ENCODE measurements at places on chromosomes 6 and 20.

- DNase-seq = no peak
Observed at GRCh38 chr20:60053125-60053817, 95.0 kb downstream of the CDH26 start.

DNA sequence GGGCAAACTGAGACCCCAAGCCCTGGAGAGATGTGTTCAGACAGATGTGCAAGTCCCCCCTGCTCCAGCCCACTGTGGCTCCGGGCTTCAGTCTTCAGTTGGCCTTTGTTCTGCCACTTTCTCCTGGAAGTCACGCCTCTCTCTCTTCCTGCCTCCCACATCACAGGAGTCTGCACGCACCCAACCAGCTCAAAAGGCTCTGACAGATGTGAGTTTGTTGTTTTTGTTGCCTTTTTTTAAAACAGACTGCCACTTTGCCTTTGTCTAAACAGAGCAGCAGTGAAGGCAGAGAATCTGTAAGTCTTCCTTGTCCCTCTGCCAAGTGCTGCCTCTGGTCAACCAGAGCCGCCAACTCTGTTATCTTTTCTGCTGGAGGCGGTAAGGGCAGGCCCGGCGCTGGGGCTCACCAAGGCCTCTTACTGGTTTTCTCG lies 149.7 kb downstream of the TFAP2C start:
- no peak for DNase-seq

DNA sequence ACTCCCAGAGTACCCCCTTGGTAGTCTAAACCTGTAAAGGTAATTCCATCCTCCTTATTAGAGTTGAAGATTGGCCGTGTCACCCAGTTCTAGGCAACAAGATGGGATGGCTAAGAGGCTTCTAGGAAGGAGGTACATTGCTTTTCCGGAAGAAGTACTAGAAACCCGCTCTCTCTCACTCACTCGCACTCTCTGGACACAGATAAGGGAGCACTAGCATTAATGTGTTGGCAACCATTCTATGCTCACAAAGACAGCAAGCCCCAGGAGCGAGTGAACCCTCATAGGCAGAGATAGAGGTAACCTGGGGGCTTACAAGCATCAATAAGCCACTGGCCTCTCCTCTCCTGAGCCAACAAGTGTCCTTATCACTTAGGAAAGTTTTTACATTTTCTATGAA lies 503.2 kb upstream of the JARID2 start:
- no peak for DNase-seq

- DNase-seq = no peak
Observed at GRCh38 chr6:152552616-152553209, 84.4 kb downstream of the SYNE1 start.

DNA sequence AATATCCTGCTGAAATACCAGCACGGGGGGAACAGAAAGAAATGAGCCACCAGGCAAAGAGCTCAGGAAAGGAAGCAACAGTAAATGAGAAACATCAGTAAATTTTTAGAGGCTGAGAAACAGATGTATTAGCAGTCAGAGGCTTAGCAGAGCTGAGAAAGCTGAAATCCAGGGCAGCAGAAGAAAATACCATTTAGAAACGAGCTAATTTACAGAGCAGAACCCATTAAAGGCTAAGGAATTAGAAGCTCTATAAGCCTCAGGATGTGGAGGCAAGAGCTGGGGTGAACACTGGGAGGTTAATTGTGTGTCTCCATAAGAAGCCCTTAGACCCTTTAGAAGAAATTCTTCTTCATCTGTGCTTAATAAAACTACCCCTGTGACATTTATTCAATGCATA lies 178.6 kb upstream of the RGS17 start:
- no peak for DNase-seq

DNA sequence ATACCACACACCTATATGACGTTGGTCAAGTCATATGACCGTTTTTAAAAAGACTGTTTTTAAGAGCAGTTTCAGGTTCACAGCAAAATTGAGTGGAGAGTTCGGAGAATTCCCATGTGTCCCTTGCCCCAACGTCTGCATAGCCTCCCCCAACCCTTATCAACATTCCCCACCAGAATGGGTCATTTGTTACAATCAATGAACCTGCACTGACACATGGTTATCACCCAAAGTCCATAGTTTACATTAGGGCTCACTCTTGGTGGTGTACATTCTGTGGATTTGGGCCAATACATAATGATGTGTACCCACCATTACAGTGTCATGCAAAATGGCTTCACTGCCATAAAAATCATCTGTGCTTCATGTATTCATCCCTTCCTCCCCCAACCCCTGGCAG lies 52.0 kb downstream of the ZBTB2 start:
- no peak for DNase-seq

- no peak for DNase-seq
Observed at GRCh38 chr20:23212011-23212410, 125.9 kb upstream of the CD93 start.

DNA sequence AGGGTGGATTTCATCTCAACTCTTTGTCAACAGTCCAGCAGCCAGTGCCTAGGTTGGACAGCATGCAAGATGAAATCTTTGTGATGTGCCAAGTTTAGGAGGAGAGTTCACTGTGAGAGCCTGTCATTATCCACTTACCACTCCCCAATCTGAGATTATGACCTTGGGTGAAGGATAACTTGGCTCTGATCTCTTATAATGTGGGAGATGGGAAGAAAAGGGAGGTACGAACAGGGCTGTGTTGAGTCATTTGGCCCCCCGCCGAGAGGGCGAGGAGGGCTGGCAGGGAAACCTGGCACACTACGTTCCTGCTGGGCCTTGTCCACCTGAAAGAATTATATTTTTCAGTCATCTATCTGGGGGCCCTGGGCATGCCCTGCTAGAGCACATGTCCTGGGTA lies 35.8 kb downstream of the LAMA4 start:
- no peak for DNase-seq

GRCh38 chr20:54263116-54263690 lies 55.3 kb downstream of the PFDN4 start:
- no peak for DNase-seq

- DNase-seq = no peak
Observed at GRCh38 chr6:147136057-147136456, 68.2 kb upstream of the STXBP5 start.

DNA sequence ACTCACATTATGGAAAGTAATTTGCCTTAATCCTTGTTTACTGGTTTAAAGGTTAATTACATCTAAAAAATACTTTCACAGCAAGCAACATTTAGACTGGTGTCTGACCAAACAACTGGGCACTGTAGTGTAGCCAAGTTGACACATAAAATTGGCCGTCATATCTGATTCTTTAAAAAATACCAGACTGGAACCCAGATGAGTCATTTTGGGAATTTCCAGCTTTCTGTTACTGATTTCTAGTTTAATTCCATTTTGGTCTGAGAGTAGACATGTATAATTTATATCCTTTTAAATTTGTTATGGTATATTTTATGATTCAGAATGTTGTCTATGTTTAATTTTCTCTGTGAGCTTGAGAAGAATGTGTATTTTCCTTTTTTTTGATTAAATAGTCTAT lies 44.1 kb downstream of the SCP2D1 start:
- DNase-seq = no peak

DNA sequence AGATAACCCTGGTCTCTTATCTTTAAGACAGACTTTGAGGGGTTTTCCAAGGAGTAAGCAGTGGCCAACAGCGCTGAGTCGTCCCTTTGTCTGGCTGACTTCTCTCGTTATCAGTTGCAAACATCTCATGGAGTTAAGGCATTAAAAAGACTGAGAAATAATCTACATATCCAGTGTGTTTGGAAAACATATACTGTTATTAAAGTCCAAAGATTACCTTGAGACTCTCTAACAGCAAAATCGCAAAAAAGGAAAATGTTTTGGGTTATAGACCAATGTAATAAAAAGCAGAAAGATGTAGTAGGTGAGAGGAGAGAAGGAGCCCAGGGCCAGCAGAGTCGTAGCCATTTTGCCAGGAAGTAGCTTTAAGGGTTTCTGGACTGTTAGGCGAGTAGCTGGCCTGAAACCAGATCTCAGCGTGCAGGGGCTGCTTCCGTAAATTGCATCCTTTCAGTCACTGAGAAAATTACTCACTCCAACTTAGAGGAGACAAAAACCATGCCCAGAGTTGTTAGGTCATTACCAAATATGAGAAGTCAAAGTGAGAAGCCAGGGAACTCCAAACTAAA lies 24.6 kb downstream of the MYLK4 start:
- DNase-seq = no peak

DNA sequence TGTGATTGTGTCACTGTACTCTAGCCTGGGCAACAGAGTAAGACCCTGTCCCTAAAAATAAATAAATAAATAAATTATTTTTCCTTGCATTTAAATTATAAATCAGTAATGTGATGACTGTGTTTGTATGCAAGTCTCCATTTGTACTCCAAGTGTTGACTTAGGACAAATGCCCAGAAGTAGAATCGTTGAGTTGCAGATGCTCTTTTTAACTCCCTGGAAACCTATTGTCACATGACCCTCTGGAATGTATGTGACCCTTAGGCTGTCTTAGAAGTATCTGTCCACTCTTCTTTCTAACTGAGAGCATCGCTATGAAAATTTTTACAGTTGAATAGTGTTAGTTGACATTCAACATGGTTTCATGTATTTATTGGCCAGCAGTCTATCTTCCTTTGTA lies 18.8 kb downstream of the OR2A4 start:
- no peak for DNase-seq

DNA sequence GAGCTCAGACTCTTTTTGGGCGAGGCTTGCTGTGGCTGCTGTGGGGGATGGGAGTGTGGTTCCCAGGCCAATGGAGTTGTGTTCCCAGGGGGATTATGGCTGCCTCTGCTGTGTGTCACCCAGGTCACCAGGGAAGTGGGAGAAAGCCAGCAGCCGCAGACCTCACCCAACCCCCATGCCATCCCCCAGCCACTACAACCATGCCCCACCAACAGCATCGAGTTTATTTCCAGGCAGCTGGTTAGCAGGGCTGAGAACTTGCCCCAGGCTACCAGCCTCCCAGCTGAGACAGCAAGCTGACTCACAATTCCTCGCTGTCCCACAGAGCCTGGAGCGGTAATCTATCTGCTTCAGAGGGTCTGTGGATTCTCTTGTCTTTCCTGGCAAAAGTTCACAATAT lies 331.7 kb downstream of the FRK start:
- no peak for DNase-seq

DNA sequence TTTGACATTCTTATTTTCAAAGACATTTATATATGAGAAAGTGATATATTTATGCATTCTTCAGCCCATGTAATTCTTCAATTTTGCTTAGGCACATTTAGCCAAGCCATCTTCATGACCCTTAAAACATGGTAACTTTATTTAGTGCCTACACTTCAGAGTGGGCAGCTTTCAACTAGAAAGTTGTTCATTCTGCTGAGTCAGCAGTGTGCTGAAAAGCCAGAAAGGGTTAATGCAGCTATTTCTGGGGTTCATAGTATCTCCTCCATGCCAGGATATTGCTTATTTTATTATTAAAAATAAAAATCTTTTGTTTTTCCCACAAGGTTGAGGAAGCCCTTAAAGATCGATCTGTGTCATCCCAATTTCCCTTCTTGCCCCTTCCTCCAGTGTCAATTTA lies 79.2 kb downstream of the EDN1 start:
- DNase-seq = no peak

GRCh38 chr20:38727607-38728190 lies 3.4 kb downstream of the SLC32A1 start:
- DNase-seq = no peak

- no peak for DNase-seq
Observed at GRCh38 chr6:155402656-155403304, 52.9 kb downstream of the NOX3 start.

- DNase-seq = no peak
Observed at GRCh38 chr6:127198549-127198948, 68.1 kb upstream of the RNF146 start.

GRCh38 chr6:89002523-89002922 lies 39.1 kb upstream of the RNGTT start:
- no peak for DNase-seq

DNA sequence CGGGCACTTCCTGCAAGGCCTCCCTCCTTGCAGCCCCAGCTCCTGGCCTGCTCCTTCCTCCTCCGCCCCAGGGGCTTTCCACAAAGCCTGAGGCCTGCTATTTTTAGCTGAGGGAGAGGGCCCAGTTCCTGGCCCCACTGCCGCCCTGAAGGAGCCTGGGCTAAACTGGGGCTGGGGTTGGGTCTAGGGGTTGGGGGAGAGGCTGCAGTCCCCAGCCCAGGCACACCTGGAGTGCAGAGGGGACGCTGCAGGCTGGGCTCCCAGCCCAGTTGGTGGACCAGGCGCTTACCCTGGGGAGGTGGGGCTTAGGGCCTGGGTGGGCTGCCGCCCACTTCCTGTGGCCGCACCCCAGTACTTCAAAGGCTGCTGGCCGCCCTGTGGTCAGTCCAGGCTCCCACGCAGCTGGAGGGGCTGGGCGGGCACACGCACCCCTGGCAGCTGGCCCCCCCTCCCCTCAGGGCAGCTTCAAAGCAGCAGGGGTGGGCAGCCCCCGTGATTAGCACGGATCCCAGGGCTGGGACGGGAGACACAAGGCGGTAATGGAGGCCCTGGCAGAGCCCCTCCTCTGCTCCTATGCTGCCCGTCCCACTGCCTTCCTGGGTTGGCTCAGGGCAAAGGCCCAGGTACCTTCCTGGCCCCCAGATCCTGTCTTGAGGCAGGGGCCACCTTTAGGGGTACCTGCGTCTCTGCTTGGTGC lies 7.1 kb upstream of the ABHD16B start:
- no peak for DNase-seq

DNA sequence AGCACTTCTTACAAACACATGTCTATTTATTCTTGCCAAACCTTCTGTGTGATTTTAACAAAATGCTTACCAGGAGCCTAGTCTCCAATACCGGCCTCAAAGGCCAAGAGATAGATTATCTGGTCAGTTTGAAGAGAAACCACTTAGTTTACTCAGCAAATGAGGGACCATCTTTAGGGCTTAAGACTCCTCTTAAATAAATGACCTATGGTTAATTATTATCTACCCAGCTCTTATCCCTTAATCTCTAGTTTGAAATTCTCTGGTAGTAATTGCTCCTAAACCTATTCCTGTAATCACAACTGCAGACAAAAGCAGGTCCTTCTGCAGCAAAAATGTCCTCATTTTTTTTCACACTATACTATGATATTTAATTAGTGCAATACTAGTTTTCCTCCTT lies 301.8 kb downstream of the KIF16B start:
- DNase-seq = no peak

- peak; percentile 13 for DNase-seq
Observed at GRCh38 chr6:167968091-167968490, 29.4 kb upstream of the KIF25 start.

- DNase-seq = no peak
Observed at GRCh38 chr6:159461998-159462397, 231.0 kb downstream of the SOD2 start.

- DNase-seq = no peak
Observed at GRCh38 chr6:13445005-13445743, 42.2 kb downstream of the GFOD1 start.

DNA sequence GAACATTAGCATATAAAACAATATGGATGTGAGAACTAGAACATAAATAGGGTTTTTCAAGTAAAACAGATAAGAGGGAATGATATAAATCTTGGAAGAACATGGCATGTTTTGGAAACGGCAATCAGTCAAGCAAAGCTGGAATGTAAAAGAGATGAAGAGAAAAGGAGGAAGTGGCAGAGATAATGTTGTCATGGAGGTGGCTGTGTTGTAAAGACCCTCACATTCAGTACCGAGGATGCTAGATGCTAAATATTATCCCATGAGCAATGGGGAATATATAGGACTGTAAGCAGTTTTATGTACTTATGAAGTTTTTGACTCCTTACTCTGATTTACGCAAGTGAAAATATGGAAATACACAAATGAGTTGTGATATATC lies 702 bp upstream of the RHAG start:
- DNase-seq = no peak

GRCh38 chr6:110512991-110513390 lies 36.6 kb upstream of the SLC22A16 start:
- DNase-seq = no peak

- no peak for DNase-seq
Observed at GRCh38 chr20:38673725-38674091, 50.6 kb upstream of the SLC32A1 start.
